ENCODE measurements at places on chromosomes 16 and 17. TPM values are rescaled to one million over a fixed set of nuclear protein-coding genes. Genes with fewer than 3 reads are reported as not detected.
A peak's percentile ranks its signal among the peaks of the same experiment; 100 is the strongest.

Gene KRT13
- 0.83 TPM for total RNA-seq

Gene GUCY2D
- not detected for total RNA-seq

Gene TUFM
- 95.7 TPM for total RNA-seq

Gene SEC14L5
- total RNA-seq, result 0.11 TPM

Gene RTN4RL1
- total RNA-seq, result 2.3 TPM

Gene CCR7
- 0.93 TPM for total RNA-seq

- no peak for DNase-seq
- H3K36me3 ChIP-seq, result no peaks in the 10 kb centered on the region
- H3K27ac ChIP-seq, result no peak overlapping the region
- no peaks in the 10 kb centered on the region for H3K27me3 ChIP-seq
These were observed 38.1 kb upstream of the RHOT1 start for GRCh38 chr17:32104158-32104557.

- H3K36me3 ChIP-seq, result no peaks in the 10 kb centered on the region
- H3K27me3 ChIP-seq, result no peaks in the 10 kb centered on the region
- H3K4me1 ChIP-seq, result peaks cover 34% of the 10 kb centered on the region
- no peak for DNase-seq
These were observed 192.1 kb upstream of the CIBAR2 start for GRCh38 chr16:85304337-85304736.

DNA sequence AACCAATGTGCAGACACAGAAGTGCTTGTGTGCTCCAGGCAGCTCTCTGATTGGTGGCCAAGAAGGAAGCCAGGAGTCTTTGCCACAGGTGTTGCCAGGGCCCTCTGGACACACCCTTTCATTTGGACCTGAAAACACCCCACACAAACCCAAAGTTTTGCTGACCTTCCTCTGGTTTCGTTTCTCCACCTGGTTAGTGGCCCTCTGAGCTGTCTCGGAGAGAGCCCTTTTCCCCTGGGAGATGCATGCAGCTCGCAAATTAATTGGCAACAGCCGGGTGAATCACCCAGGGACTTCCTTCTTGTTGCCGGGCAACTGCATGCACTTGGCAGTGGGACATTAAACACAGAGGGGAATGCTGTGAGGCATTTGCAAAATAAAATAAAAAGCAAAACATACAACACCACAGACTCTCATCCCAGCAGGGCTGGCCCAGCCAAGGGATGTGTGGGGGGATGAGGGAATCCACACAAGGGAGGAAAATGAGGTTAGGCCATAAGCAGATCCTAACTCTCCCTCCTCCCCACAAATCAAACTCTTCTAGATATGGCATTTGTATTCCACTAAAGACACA, 286.6 kb downstream of the SOX9 start:
- DNase-seq, result peak; percentile 91
- no peaks in the 10 kb centered on the region for H3K36me3 ChIP-seq
- H3K27ac ChIP-seq, result peak overlapping the region; percentile 67
- H3K4me1 ChIP-seq, result no peaks in the 10 kb centered on the region
- no peaks in the 10 kb centered on the region for H3K27me3 ChIP-seq
- H3K4me3 ChIP-seq, result no peak overlapping the region

DNA sequence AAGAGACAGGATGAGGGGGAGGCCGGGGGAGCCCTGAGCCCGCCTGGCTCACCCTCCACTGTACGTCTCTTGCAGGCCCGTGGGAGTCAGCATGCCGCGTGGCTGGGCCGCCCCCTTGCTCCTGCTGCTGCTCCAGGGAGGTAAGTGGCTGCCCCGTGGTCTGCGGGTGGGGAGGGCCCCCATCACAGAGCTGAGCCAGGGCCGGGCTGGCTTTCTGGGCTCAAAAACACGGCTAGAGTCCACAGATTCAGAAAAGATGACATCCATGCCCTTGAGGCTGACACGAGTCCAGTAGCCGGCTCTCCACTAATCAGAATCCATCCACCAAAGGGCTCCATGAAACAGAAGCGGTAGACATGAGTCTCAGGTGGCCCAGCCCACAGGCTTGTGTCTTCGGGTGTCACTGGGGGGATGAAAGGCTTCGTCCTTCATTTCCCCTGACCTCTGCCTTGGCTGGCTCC, 28.0 kb downstream of the IL21R start:
- no peaks in the 10 kb centered on the region for H3K4me1 ChIP-seq
- no peak overlapping the region for H3K27ac ChIP-seq
- no peak overlapping the region for H3K4me3 ChIP-seq

GRCh38 chr17:56020369-56020768, 132.9 kb upstream of the ANKFN1 start:
- no peak for DNase-seq
- no peaks in the 10 kb centered on the region for H3K4me1 ChIP-seq
- H3K27me3 ChIP-seq, result no peaks in the 10 kb centered on the region
- no peak overlapping the region for H3K4me3 ChIP-seq

- no peaks in the 10 kb centered on the region for H3K4me1 ChIP-seq
- H3K4me3 ChIP-seq, result no peak overlapping the region
- H3K36me3 ChIP-seq, result peaks cover 48% of the 10 kb centered on the region
These were observed 29.0 kb downstream of the FCSK start for GRCh38 chr16:70483426-70483825.

DNA sequence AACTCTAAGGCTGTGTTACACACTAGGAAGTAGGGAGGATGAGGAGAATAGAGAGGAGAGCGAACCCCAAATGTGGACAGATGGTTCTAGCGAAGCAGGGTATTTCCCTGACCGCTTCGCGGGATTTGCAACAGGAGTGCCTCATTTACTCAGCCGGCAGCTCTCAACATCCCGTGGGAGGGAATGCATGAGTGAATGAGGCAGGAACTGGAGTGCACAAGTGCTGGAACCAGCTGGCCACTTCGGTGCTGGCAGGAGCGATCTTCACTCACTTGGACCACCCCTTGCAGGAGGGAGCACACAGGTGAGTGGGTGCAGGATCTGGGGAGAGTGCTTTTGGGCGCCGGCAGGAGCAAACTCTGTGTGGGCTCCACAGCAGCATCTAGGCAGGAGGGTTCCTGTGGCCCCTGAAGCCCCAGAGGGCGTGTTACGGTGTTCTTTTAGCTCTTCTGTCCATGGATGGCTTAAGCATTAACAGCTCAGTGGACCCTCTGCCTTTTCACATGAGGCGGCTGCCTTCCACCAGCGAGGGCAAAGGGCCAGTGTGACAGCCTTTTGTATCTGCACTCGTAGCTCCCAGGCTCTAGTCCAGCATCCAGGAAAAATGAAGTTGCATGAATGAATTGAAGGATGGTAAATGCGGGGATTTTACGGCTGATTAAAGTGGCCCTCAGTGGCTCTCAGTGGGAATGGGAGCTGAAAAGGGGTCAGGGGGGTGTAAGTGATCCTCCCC, 17.4 kb upstream of the ZNHIT3 start:
- peaks cover 7% of the 10 kb centered on the region for H3K27me3 ChIP-seq
- no peaks in the 10 kb centered on the region for H3K36me3 ChIP-seq
- H3K4me3 ChIP-seq, result no peak overlapping the region
- DNase-seq, result peak; percentile 84

DNA sequence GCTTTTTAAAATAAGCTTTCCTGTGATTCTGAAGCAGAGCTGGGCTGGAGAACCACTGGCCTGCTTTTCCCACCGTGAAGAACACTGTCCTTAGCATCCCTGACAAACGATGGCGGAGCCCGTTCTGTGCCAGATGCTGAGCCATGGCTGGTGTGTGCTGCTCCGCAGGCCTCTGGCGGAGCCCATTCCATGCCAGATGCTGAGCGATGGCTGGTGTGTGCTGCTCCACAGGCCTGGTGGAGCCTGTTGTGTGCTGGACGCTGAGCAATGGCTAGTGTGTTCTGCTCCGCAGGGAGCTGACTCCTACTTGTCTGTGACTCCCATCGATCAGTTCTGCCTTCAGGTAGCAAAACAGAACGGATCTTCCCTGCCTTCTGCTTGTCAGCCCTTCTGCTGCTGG, 4.3 kb downstream of the ENDOV start:
- DNase-seq, result no peak
- H3K36me3 ChIP-seq, result no peaks in the 10 kb centered on the region
- H3K4me3 ChIP-seq, result no peak overlapping the region
- H3K27ac ChIP-seq, result no peak overlapping the region

DNA sequence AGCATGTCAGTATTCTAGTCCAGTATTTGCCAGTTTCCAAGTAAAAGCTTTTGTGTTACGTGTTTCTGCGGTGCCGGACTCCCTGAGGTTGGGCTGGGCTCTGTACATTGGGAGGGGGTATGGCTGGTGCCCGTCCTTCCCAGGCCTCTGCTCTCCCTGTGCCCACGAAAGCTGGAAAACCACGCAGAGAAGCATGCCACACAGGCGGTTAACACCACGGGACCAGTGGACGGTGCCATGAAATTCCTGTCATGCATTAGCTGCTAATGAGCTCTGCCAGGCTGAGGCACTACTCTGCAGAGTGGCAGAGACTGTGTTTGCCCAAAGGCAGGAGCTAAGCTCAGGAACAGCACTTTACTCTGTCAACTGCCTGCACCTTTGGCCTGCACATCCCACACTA, 8.1 kb downstream of the SMIM5 start:
- no peak overlapping the region for H3K4me3 ChIP-seq
- peak overlapping the region; percentile 98 for H3K27ac ChIP-seq
- peak; percentile 96 for DNase-seq
- H3K27me3 ChIP-seq, result no peaks in the 10 kb centered on the region

GRCh38 chr16:1745900-1746692, 25.2 kb downstream of the NME3 start:
- H3K27ac ChIP-seq, result no peak overlapping the region
- H3K4me1 ChIP-seq, result no peaks in the 10 kb centered on the region
- no peak overlapping the region for H3K4me3 ChIP-seq
- no peaks in the 10 kb centered on the region for H3K27me3 ChIP-seq

GRCh38 chr16:11298143-11298900, 17.2 kb upstream of the PRM1 start:
- peak overlapping the region; percentile 64 for H3K27ac ChIP-seq
- DNase-seq, result no peak
- no peak overlapping the region for H3K4me3 ChIP-seq
- no peaks in the 10 kb centered on the region for H3K27me3 ChIP-seq
- peaks cover 27% of the 10 kb centered on the region for H3K4me1 ChIP-seq
- no peaks in the 10 kb centered on the region for H3K36me3 ChIP-seq

DNA sequence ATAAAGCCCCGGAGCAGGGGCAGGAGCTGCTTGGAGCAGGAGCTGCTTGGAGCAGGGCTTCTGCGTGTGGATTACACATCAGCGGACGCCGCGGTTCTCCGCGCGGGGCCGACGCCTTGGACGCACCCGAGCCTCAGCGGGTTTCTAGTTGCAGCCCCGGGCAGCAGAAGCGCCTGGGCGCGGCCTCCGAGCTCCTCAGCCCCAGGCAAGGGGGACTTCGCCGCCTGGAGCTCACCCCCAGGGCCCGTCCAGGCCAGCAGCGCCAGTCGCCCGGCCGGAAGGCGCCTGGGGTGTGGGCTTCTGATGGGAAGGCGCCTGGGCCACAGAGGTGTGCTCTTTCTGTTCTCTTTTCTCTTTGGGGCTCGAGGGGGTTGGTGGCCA, 6.3 kb downstream of the FOXF1 start:
- peaks cover 24% of the 10 kb centered on the region for H3K27me3 ChIP-seq
- H3K4me1 ChIP-seq, result peaks cover 7% of the 10 kb centered on the region
- no peak overlapping the region for H3K4me3 ChIP-seq
- H3K36me3 ChIP-seq, result no peaks in the 10 kb centered on the region
- H3K27ac ChIP-seq, result no peak overlapping the region

- H3K36me3 ChIP-seq, result no peaks in the 10 kb centered on the region
- H3K4me1 ChIP-seq, result no peaks in the 10 kb centered on the region
- H3K27me3 ChIP-seq, result no peaks in the 10 kb centered on the region
These were observed 13.5 kb upstream of the ITGB3 start for GRCh38 chr17:47239967-47240651.
